ENCODE measurements at places on chromosomes 11 and 22.

- no peak for DNase-seq
Measured at GRCh38 chr11:68213135-68213515, at the start of gene KMT5B. Gene KMT5B (minus strand): TSS chr11:68213296. CDS start chr11:68190076, 23,220 bp downstream.

- DNase-seq = no peak
Measured at GRCh38 chr11:103832762-103833161, 203.7 kb upstream of the DDI1 start.

GRCh38 chr11:128627666-128628324, 40.4 kb upstream of the ETS1 start:
- no peak for DNase-seq

- no peak for DNase-seq
Measured at GRCh38 chr11:21461701-21462100, 731.2 kb upstream of the ANO5 start.

- no peak for DNase-seq
Measured at GRCh38 chr22:43749473-43749872, 62.6 kb downstream of the EFCAB6 start.

GRCh38 chr22:49531368-49531791, 296.3 kb downstream of the BRD1 start:
- DNase-seq = no peak

- no peak for DNase-seq
Measured at GRCh38 chr11:75509020-75509720, 16.6 kb downstream of the GDPD5 start.

All from brain pericyte (primary cell).